Effector memory CD4-positive, alpha-beta T cell (primary cell): ENCODE measurements at places on chromosomes 6 and 20.

- no peak for DNase-seq
Observed at GRCh38 chr6:82484001-82484400, 120.4 kb downstream of the TPBG start.

DNA sequence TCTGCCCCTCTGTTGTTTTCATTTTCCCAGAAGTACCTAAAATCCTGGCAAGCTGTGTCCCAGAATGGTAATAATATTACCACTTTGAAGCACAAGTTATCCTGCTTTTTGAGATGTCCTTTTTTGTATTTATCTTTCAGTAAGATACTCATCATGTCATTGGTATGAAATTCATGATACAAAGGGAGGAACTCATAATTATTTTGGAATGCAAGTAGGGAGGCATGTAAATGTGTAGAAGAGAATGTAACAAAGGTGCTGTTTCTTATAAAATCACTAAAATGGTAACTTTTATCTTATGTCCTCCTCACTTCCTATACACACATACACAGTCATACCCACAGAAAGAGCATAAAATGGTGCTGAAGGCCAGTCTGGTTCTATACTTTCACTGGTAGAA, 109.9 kb downstream of the CD2AP start:
- DNase-seq: no peak

- DNase-seq: no peak
Observed at GRCh38 chr6:115194981-115195638, 852.3 kb upstream of the HS3ST5 start.

DNA sequence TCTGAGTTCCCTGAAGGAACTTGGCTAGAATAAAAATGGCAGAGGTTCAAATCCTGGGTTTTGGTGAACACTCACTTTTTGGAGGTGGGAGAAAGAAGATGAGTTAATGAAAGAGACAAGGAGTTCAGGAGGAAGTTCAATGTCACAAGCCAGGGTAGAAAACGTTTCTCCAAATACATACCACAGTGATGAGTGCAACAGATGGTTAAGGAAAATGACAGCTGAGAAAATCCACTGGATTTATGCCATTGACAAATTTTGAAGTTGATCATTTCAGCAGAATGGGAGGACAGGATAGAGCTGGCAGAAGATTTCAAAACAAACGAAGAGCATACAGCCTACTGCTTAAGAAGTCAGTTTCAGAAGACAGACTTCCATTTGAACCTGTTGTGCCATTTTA, 122.7 kb downstream of the GFRAL start:
- no peak for DNase-seq

DNA sequence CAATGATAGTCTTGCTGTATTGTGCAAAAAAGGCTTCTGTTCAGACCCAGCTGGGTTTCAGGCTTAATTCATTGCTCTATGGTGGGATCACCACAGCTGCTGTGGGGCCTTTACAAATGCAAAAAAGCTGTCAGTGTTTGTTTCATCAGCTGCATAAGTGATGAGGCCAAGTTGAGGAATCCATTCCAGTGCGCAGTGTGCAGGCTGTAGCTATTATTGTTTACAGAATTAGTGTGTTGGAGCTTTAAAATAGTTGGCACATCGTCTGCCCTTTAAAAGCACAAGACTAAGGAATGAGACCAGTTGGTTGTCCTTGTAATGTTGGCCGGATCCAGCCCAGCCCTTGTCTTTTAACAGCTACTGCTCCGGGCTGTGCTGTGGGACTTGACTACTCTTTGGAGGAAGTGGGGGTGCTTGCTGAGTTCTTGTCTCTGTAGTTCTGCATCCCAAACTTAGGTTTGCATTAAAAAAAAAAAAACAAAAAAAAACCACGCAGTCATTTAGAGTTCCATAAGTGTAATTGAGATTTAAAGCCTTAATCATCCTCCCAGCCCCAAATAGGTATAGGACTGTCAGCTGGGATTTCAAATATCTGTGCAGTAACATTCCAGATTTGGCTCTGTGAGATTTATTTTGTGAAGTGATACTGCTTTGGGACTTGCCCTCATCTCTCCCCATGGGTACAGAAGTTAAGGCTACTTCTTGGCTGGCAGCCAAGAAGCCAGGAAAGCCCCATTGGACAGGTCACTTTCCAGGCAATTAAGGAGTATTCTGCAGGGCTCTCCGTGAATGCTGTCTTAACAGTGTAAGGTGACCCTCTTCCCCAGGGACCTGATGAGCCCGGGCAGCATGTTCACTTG, 19.3 kb downstream of the JARID2 start:
- DNase-seq: no peak

DNA sequence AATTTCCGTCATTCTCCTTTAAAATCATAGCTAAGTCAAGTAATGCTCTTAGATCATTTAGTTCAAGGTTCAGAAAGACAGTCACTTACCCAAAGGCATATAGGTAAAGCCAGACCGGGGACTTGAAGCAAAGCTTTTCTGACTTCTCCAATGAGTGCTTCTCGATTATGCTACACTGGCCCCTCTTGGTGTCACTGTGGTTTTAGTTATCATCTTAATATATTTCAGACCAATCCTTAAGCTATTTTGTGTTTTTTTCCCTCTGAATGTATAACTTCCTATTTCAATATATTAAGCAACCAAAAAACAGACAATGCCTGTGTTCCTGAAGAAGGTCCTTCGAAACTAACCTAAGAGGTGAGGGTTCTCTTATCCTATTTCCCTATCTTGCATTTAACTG, 3.9 kb downstream of the PRDM1 start:
- no peak for DNase-seq

DNA sequence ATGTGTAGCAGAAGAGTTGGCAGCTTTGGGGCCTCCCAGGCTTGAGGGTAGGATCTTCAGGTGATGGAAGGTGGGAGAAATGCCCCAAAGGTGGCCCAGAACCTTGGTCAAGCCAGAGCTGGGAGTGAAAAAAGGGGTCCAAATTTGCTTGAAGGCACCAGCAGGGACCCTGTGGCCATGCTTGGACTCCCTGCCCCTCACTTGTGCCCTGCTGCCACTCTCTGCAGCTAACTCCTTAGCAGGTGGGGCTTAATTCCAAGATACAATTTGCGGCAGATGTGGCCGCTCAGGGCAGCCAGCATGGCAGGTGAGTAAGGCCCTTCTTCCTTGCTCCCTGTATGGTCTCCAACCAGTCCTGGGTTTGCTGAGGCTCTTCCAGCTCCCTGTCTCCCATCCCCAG, 285.0 kb upstream of the RNF24 start:
- DNase-seq: no peak

DNA sequence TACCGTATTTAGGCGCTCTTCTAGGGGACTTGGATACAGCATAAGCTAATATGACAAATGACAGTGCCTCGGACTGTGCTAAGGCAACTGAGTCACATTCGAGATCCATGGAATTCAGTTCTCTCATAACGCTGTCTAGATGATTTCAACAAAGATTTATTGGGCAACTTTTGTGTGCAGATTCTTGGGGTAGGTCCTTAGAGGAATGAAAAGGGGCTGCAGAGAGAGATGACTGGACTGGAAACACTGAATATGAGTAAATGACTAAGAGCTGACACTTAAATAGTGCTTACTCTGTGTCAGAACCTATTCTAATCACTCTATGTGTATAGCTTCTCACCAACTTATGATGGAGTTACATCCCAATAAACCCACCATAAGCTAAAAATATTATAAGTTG, 36.4 kb upstream of the MARCKS start:
- no peak for DNase-seq

DNA sequence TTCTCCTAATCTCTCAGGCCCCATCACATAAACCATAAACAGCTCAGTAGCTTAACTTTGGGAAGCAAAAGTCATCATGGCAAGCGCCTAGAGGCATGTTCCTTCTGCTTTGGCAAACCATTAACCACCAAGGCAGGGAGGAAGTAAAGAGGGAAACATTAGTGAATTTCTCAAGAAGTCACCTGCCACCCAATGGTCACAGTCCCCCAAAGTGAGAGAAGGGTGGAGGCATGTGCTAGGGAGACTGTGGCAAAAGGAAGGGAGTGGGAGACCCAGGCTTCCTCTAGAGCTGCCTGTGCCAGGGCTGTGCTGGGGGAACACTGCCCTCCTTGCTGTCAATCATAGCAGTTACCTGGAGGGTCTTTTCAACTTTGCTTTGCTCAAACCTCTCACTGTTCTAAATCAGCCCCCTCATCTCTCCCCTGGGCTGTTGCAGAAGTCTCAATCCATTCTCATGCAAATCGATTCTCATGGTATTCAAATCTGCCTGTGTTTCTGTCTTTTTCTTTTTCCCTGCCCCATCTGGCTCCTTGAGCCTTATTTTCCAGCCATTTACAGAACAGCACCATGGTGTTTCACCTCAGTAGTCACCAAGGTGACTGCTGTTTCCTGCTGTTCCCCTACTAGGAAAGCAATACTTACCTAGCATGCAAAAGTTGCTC, 1.8 kb upstream of the RNF24 start:
- no peak for DNase-seq

DNA sequence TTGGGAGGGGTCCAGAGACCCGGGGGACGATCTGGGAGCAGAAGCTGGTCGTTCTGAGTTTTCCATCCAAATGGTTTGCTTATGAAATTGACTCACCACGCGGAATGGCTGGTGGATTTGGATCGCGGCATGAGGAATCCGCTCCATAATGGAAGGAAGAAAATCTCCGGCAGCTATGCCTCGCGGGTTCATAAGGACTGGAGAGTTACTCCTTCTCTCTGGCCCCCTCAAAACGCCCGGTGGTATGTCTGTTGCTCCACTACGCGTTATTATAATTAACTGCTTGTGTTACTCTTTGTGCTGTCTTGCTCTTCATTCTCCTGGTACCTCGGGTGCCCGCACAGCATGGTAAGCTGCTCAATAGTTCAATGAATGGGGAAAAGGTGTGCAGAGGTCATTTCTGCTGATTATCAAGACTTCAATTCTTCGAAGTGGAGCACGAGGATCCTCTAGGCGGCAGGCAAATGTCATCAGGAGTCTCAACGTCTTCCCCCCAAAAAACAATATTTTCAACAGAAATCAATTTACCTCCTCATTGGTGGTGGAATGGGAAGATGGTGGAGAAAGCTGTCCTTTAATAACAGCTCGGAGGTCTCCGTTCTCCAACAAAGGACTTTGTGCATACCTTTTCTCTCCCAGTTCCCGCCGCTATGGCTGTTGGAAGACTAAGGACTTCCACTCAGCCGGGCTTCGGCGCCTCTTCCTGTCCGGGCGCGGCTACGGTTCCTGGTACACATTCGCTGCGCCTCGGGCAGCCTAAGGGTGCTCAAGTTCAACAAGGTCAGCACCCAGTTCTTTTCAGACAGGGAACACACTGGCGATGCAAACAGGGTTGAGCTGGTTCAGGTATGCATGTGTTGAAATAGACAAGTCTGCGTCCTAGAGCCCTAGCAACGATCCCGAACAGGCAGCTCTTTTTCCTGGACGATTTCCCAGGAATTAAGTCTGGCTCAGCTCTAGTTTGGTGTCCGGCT, 9.2 kb upstream of the PRSS16 start:
- DNase-seq: no peak
